Activated CD8-positive, alpha-beta T cell treated with anti-CD3 and anti-CD28 coated beads for 36 hours (primary cell): ENCODE measurements at places on chromosomes 12 and 14.

DNA sequence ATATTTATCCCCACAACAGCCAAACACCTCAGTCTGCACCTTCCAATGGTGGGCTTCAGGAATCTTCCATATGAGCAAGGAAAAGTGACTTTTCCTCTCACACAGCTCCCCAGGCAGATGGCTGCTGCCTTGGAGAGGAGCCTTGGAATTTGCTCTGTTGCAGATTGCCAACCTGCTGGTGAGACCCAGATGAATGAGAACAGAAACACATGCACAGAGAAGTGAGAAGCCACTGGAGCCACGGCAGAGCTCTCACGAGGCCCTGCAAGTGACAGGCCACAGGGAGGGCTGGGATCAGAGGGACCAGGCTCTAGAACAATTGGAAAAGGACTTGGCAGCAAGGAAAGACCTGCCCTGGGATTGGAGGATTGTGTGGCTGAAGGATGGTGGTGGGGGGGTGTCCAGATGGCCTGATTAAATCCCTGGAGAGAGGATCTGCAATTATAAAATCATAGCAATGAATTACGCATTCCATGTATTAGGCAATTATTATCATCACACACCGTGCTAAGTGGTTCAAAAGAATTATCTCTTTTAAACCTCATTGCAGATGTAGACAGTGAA lies 84.9 kb upstream of the PWP1 start:
- no peak for DNase-seq

- DNase-seq, result peak; percentile 73
These were observed 12.2 kb downstream of the GPR84 start for GRCh38 chr12:54352022-54352531.

DNA sequence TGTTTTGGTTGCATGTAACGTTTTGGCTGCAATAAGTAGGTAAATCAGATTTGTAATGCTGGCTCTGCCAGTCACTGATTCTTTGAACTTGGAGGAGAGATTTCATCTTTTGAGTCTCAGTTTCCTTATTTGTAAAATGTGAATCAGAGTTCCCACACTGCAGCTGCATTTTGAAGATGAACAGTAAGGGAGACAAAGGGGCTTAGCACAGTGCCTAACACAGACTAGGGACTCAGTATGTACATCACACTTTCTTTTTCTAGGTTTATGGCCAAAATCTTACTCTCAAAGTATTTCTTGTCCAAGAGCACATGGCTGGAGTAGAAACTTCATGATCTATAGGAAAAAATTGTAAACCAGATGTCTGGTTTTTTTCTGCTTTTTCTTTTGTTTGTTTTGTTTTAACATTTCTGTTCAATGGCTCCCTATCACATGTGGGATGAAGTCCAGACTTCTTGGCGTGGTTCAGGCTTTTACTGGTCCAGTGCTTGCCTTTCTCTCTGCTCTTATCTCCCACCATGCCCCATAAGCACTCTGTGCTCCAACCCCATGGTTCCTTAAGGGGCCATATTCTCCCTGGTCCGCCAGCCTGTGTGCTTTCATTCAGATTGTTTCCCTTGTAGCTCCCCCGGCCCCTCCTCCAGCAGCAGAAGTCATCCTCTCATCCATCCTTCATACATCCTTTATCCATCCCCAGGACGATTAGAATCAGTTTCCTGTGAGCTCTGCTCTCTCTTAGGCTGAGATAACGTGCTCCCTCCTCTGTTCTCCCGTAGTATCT lies 58.0 kb downstream of the SYNE2 start:
- DNase-seq, result peak; percentile 22

GRCh38 chr12:63079791-63080502 lies 71.1 kb downstream of the AVPR1A start:
- no peak for DNase-seq

- DNase-seq, result no peak
These were observed 175.9 kb upstream of the CDKN3 start for GRCh38 chr14:54220704-54221431.
